ENCODE measurements at places on chromosomes 5 and 9. TPM values are rescaled to one million over a fixed set of nuclear protein-coding genes. Genes with fewer than 3 reads are reported as not detected.

DNA sequence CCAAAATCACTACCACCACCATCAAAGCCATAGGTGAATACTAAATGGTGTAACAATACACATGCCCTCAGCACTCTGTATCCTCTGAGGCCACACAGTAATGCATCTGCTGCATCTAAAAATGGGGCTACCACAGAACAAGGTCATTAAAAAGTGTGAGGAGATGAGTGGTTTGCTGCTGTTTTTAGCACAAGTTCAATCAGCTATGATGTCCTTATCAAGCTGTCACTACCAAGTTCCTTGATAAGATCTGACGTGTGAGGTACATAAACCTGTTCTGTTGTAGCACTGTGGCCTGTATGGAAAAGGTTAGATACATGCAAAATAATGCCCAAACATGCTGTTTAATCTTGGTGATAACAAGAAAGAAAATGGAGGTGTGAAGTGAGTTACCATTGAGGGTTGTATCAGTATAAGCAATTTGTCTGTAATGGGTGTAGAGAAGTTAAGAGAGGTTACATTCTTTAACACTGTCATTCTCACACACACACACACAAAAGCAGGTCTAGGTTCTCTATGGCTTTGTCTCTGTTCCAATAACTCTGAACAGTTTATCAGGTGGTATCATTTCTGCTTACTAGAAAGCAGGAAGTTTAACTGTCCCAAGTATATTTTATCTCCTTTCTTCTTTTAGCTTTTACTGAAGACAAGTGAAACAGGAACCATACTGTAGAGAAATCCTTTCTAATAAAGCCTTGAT is 252.9 kb downstream of the CWC27 start:
- DNase-seq: no peak

GRCh38 chr5:147661541-147661940 is 121.0 kb downstream of the JAKMIP2 start:
- no peak for DNase-seq

DNA sequence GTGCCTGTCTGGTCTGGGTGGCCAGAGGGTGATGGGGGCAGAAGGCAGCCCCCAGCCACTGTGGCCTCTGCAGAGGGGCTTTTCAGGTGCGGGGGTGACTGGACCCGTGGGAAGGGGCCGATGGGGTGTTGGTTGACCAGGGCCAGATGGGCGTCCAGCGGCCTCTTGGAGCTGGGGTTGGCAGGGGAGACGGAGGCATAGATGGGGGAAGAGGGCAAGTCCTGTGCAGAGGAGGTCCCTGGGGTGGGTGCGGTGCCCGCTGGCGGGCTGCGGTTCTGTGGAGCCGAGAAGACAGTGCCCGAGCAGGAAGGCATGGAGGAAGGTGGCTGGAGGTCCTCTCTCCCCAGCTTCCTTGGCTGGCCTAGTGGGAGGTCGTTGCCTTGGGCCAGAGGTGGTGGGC is 18.7 kb upstream of the AKNA start:
- no peak for DNase-seq

DNA sequence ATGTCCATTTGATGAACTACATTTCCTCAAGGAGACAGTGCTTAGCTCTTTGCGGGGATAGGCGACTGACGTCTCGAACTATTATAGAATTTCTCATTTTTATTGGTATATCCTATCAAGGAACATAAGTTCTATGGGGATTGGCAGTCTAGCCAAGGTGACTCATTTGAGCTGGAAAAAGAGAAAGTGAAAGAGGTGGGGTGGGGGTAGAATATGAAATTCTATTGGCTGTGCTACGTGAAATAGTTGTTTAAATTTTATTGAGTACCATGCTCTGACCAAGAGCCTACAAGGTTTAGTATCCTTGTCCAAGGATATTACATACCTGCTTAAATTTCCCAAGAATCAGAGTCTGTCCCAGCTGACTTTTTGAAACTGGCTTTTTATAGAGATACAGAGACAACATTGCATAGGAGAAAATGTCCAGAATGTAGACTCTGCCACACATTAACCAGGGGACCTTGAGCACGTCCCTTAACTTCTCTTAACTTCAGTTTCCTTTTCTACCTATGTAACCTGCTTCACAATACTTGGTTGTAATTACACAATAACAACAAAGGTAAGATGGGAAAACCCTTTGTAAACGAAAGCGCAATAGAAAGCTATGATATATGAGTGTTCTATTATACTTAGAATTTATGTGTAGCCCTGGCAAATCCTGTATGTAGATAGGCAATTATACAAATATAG is 226.4 kb upstream of the WWC1 start:
- no peak for DNase-seq

DNA sequence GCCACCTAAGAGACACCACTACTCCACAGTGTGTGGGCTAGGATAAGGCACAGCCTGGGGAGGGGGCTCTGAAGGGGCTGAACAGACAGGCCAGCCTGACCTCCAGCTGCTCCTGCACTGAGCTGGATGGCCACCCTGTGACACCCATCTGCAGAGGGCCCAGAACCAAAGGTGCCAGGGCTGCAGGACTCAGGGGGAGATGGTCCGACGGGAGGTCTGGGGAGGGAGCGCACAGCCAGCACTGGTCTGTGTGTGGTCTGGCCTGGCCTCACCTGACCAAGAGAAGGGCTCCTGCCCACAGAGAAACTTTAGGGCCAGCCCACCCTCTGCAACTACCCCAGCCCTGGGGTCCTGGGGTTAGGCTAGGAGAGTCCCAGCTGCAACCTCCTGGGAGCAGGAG is 789 bp downstream of the LTC4S start:
- no peak for DNase-seq

DNA sequence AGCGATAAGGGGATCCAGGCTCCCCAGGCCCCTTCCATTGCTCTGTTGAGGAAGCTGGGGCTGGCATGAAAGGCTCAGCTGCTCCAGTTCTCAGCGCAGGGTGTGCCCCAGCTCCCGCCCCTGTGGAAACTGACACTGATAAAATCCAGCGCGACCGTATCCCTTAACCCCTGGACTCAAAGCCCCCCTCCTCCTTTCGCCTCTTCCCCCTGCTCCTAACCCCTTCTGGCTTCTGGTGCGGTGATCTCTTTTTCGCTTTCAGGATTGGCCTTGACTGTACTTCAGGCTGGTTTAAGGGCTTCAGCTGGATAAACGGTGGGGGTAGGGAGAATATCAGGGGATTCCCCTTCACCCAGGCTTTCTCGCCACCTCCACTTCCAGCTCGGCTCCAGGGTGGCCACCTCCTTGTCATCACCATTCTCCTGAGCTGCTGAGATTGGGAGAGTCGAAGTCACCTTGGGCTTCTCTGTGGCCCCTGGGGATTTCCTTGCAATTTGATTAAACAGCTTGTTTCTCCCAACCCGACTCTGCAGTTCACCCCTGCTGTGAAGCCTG is 843 bp downstream of the BSPRY start:
- DNase-seq: no peak

DNA sequence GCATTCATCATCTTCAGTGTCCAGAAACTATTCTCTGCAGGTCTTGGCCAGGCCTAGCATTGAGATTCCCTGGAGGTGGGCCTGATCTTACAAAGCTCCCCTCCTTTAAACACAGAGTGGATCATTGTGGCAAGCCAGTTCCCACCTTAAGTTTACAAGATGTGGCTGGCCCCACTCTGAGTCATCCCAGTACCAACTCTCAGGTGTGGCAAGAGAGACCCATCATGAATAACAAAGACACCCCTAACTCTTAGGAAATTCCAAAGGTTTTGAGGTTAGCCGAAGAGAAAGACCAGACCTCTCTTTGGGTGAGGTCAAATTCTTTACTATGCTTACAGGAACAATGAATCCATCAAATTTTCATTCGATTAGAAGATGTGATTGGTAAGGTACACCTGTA is 78.2 kb downstream of the RFK start:
- DNase-seq: no peak

- no peak for DNase-seq
These were observed 64.7 kb downstream of the SH3PXD2B start for GRCh38 chr5:172389578-172390112.

DNA sequence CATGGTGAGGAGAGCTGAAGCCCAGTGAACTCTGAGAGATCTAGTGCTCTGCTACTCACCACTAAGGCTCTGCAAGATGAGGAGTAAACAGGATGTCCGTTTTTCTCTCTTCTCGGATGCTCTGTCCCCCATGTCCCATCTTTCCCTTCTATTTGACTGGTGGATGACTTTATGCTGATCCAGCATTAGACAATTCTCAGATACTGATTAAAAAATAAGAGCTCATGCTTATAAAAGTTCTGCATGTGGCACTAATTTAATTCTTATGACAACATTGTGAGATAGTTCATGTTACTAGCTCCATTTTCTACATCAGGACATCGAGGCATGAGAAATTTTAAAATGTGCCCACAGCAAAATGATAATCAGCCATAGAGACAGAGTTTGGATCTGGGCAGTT is 77.0 kb downstream of the HMHB1 start:
- DNase-seq: no peak

- no peak for DNase-seq
These were observed 59.3 kb downstream of the DPYSL3 start for GRCh38 chr5:147450606-147451005.

- DNase-seq: no peak
These were observed 36.1 kb upstream of the CCNG1 start for GRCh38 chr5:163401271-163401670.

- DNase-seq: no peak
These were observed 15.8 kb downstream of the CSF2 start for GRCh38 chr5:132089363-132089762.

DNA sequence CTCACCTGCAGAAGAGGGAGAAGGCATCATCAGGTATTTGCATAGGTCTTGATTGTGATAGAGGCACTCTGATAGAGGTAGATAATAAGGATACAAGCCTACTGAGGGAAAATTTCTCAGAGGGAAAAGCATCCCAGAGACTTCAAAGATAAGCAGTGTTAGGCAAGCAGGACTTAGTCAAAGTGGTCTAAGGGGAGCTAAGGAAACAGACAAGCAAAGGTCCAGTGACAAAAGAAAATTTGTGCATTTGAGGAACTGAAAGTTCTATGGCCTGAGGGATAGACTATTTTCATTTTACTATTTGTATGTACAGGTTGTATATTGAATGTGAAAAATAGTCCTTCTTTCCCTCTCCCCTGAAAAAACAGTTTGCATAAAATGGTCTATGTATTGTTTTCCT is 27.4 kb downstream of the OXCT1 start:
- DNase-seq: no peak

DNA sequence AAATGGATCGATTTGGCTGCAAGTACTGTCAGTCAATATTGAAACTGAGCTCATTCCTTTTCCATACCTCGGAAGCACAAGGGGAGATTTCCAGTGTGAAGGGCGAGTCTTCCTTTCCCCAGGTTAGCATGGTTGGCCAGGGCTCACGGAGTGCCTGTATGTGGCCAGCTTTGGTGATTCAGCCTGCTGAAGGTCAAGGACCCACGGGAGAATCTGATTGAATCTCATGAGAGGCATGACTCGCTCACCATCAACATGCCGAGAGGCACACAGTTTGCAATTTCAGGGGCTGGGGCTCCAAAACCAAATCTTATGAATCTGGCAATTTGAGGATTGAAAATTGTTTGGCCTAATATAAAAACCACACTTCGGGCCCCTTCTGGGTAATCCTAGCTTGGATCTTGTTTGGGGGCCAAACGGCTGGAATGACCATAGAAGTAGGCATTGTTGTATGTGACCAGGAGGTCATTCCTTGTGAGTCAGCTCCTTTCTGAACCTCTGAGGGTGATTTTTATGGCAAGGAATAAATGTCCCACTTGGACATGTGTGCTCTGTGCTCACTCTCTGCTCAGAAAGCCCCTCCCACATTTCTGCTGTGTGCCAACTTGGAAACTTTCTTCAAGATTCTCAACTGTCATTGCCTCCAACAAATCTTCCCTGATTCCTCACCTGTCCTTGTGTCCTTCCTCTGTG is 69.8 kb downstream of the DOCK2 start:
- DNase-seq: no peak

GRCh38 chr5:145450286-145450885 is 384.8 kb downstream of the PRELID2 start:
- DNase-seq: no peak

DNA sequence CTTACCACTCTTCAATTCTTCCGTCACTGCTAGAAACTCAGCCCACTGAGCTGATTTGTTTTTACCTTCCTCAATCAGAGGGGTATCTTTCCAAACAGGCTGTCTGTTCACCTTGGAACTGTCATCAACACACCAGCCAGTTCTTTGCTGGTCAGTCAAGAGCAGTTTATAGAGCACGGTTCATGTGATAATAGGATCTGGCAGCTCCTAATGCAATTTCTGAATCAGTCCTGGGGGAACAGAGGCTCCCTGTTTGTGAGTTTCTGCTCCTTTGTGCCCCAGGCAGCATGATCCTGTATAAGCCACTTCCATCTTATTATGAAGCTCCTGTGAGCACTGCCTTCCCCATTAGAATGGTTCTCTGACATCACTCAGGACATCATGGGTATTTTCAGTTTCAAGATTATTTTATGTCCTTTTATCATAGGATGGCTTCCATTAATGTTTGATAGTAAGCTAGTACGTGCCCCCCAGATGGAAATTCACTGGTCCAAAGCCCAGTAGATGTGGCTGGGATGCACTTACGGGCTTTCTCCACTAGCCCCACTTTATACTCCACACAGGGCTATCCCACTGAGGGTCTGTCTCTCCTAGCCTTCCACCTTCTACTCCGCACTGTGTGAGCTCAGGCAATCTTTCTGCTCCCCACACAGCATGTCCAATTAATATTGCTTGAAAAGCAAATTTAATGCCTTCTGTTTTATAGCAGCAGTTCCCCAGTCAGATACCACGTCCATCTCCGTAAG is 85.5 kb upstream of the SPIN1 start:
- DNase-seq: no peak

GRCh38 chr5:62132276-62132675 is 173.7 kb upstream of the KIF2A start:
- DNase-seq: no peak

- DNase-seq: no peak
These were observed 91.7 kb upstream of the SHB start for GRCh38 chr9:38160613-38161215.

- DNase-seq: no peak
These were observed 13.6 kb downstream of the PLEKHG4B start for GRCh38 chr5:105504-106070.

- DNase-seq: no peak
These were observed 397.1 kb downstream of the MAN2A1 start for GRCh38 chr5:110086658-110087388.

DNA sequence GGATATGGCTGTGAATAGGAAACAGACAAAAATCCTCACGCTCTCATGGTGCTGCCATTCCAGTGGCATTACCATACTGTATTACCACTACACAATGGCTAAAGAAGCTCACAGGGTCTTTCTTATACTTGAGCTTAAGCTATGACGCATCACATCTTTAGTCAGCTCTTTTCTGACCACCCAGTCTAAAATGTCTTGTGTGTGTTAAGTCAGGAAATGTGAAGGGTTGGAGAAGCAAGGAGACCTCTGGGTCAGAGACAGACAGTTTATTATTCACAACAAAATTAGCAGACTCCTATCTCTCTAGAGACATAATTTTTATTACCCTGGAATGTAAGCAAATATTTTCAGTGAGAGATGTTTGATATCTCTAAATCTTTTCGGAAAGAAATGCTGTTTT is 1583.2 kb upstream of the WWC1 start:
- DNase-seq: no peak

- no peak for DNase-seq
These were observed 151.7 kb upstream of the ELL2 start for GRCh38 chr5:96113170-96113939.

Gene SLC34A3
- polyA plus RNA-seq: 7.4 TPM

Gene RFESD
- polyA plus RNA-seq: 5.0 TPM

Gene ZBED3
- polyA plus RNA-seq: 40.3 TPM

Gene PTTG1
- polyA plus RNA-seq: 87.8 TPM

Gene KCNN2
- polyA plus RNA-seq: 4.0 TPM

Gene CNTFR
- polyA plus RNA-seq: 34.6 TPM

Gene MEGF10
- 1.1 TPM for polyA plus RNA-seq

Gene ANKRD20A1
- polyA plus RNA-seq: 6.1 TPM

Gene ADRA1B
- polyA plus RNA-seq: 2.6 TPM
